Activated naive CD4-positive, alpha-beta T cell treated with Interleukin-2 at 50 U/mL for 16 hours (primary cell): ENCODE measurements at places on chromosomes 6 and 20.

GRCh38 chr6:10414756-10415616 lies at the start of gene TFAP2A:
TFAP2A (minus strand) TSS chr6:10415074; CDS start chr6:10414991, 83 bp downstream.
- no peak for DNase-seq

DNA sequence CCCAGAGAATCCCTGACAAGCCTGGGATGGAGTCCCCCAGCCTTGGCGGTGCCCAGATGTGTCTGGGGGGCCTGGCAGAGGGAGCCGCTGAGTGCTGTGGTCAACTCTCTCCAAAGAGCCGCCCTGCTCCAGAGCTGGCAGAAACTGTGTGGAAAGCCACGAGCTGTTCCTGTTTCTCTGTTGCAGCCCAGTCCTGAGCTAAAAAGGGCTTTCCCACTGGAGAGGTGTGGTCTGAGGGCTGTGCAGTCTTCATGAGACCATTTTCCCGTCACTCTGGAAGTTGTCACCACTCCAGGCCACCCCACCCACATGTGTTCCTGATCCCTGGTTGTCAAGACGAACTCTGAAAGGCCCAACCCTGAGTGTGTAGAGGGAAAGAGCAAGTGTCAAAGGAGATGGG lies 99.7 kb upstream of the KCNK16 start:
- no peak for DNase-seq

DNA sequence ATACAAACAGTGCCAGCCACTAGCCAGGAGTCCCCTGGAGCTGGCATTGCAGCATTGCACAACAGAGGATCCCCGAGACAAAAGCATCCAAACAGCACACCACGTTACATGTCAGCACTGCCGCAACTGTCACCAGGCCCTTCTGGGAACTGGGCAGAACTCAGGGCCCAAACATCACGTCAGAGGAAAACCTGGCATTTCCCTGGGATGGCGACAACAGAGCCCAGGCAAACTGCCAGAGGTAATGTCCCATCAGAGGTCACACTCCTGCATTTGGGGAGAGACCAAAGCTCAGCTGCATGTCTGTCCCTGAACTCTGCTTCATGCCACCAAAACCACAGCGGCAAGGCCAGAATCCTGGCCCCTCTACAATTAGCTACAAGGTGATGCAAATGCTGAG lies 36.3 kb downstream of the PPP1R3G start:
- no peak for DNase-seq

DNA sequence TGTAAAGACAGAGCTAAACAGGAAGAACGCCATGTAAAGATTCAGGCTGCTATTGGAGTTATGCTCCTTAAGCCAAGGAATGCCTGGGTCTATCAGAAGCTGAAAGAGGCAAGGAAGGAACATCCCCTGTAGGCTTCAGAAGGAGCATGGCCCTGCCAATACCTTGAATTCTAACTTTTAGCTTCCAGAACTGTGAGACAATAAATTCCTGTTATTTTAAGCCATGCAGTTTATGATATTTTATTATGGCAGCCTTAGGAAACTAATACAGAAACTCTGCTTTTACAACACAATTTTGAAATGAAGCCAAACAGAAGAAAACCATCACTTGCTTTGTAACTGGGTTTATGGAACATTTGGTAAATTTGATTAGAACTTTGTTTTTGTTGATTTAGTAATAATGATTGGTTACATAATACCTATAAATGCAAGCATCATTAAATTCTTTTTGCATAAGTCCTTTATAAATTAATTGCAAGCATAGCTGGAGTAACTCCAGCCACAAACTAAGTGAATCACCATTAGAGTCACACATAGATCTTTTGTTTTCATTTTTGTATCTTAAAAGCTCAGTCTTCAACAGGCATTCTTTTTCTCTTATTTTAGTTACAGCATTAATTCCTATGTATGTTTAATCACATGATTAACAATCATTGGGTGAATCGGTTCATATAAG lies 33.5 kb upstream of the TSPYL1 start:
- DNase-seq = no peak

DNA sequence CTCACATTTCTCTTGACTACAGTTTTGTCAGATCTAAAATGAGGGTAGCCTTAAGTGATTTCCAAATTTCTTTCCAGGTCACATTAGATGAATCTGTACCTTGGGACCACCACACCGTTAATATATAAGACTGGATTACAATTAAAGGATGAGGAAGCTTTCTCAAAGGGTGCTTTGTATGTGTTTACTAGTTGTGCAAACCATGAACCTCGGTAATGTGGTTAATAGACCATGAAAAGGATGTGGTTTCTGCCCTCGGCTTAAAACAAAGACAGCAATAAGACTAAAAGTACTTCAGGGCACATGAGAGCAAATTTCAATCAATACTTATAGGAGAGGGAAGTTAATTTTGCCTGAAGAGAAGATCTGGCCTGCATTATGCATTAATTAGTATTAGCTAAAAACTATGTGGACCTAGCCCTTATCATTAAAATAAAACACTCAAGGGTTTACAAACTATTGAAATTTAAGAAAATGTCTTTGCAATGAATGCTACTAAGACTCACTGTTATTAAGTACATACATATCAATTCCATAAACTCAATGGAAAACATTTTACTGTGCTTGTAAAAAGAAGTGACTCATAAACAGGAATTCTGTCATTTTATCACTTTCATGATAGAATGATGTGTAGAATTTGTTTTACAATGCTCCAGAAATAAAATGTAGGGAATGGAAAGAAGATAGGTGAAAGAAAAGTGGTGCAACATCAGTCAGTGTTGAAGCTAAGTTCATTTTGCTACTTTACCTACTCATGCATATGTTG lies 936 bp upstream of the TMX4 start:
- DNase-seq = no peak

- DNase-seq = peak; percentile 54
These were observed 26.3 kb downstream of the HECA start for GRCh38 chr6:139161169-139161568.

DNA sequence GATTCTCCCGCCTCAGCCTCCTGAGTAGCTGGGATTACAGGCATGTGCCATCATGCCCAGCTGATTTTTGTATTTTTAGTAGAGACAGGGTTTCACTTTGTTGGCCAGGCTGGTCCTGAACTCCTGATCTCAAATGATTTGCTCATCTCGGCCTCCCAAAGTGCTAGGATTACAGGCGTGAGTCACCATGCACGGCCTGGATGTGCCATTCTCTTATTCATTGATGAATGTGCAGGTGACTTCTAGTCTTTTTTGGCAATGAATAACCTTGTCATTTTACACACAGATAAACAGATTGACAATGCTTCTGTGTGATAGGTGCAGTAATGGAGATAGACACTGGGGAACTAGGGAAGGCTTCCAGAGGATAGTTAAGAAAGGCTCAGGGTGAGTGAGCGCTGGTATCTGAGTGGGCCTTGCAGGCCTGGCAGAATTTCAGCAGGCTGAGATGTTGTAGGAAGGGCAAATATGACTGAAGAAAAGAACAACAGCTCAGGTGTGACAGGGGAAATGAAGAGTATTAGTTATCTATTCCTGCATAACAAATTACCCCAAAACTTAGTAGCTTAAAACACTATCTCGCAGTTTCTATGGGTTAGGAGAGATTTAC lies 23.3 kb downstream of the PPARD start:
- DNase-seq = no peak

GRCh38 chr6:53623497-53623896 lies 42.1 kb downstream of the KLHL31 start:
- DNase-seq = no peak

- DNase-seq = no peak
These were observed 265.2 kb upstream of the RIN2 start for GRCh38 chr20:19492687-19493336.

- DNase-seq = no peak
These were observed 35.1 kb upstream of the RNF144B start for GRCh38 chr6:18352001-18352400.

GRCh38 chr20:13355941-13356486 lies 134.9 kb downstream of the ISM1 start:
- DNase-seq = no peak

DNA sequence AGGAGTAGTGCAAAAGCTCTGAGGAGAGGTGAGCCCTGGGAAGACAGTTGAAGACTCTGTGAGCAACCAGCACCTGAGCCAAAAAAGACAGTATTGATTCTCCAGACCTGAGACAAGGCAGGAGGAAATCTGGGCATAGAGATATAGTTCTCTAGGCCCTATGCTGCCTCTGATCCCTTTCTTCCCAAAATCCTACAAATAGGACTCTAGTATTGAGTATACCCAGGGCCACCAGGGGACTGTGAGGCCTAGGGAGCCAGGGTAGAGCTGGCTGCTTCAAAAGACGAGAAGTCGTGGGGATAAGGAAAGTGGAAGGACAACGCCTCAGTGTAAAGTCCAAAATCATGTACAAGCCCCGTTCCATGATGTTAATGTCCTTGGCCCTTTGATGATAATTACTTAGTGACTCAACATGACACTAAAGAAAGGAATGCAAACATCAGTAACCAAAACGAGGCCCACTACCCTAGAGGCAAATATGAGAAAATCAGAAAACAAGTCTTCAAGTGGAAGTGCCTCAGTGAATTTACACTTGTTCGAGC lies 197.3 kb upstream of the PROKR2 start:
- DNase-seq = no peak

GRCh38 chr6:3848380-3848779 lies 793 bp upstream of the FAM50B start:
- no peak for DNase-seq

DNA sequence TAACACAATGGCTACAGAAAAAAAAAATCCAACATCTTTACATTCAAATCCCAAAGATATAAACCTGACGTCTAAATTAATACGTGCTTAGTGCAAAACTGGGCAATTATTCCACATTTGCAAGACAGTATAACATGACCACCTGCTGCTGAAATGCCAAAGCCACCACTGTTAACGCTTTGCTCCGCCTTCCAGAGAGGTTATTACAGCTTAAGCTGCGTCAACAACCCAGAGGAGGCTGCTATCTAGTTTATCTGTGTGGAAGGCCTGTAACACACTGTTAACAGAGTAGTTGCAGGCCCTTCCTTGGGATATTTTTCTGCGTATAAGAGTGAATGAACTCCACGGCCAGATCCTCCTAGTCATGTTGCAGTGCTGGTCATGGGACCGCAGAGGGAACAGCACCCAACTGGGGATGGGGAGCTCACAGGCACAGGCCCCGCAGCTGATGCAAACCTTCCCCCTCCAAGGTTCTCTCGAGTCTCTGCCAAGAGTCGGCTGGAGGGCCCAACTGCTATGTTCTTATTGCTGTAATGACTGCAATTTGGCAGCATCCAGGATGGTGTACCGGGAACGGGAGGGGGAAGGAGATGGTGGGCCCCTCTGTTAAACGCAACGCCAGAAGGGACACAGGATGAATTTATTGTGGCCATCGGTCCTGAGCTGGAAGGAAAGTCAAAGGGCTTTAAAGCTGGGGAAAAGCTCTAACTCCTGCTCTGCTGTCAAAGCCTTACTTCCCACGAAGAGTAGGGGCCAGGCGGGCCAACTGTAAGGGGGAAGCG lies 993 bp upstream of the NCOA7 start:
- DNase-seq = peak; percentile 47

GRCh38 chr6:119276211-119276610 lies 73.3 kb downstream of the MAN1A1 start:
- no peak for DNase-seq

GRCh38 chr6:88785478-88785877 lies 177.9 kb downstream of the RNGTT start:
- DNase-seq = no peak

DNA sequence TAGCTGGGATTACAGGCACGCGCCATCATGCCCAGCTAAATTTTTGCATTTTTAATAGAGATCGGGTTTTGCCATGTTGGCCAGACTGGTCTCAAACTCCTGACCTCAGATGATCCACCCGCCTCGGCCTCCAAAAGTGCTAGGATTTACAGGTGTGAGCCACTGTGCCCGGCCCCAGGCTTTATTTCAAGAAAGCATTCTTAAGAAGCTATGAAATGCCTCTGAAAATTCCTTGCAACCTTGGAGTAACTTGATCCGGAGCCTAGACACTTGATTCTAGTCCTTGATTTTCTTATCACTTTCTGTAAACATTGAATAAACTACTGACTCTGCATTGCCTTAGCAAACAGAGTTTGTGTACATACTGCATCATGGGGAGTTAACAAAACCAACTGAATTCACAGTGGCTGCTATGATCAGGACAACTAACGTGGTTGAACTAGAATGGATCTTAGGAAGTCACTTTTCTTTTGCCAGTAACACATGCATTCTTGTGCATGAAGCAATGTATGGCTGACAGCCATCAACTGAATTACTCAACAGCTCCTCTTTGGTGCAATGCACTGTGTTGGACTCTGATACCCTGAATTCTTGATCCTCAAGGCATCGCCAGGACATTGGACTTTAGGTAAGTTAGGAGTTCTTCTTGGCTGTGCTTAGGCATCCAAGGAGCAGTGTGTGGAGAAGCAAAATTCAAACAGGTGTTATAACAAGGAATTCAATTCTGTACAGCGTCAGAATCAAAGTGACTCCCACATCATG lies 102.8 kb upstream of the TMEM170B start:
- DNase-seq = no peak

GRCh38 chr6:159002432-159003155 lies 2.6 kb upstream of the RSPH3 start:
- DNase-seq = no peak

DNA sequence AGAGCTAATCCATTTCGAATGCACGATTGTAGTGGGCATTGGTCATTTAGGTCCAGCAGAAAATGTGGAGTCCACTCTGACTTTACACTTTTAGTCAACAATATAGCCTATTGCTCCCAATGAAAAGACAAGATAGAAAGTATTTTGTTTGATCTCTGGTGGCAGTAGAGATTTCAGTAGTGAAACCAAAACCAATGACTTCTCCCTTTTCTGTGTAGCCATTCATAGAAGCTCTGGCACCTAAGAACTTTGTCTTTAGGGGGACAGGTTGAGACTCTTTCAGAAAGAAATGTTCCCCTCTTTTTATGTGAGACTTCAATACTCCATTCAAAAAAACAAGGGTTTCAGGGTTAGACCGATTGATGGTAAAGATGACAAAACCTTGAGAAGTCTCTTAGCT lies 510.8 kb upstream of the POU3F2 start:
- no peak for DNase-seq

GRCh38 chr20:1184638-1185315 lies at the start of gene TMEM74B:
TMEM74B (minus strand) TSS chr20:1184981; CDS start chr20:1183801, 1,180 bp downstream.
- DNase-seq = no peak

- DNase-seq = peak; percentile 47
These were observed at the start of gene GPSM3 for GRCh38 chr6:32192608-32193039. GPSM3 (minus strand) TSS chr6:32192643; CDS start chr6:32192513, 130 bp downstream.

- DNase-seq = no peak
These were observed 172.6 kb upstream of the BMP5 start for GRCh38 chr6:56047931-56048540.
